T-helper 2 cell treated with Interferon-gamma antibody and Interleukin-4, amounts not matched to agents 100 ng/mL and 5 ng/mL, for 36 hours (primary cell): ENCODE measurements at places on chromosomes 2 and 18. TPM values are rescaled to one million over a fixed set of nuclear protein-coding genes. Genes with fewer than 3 reads are reported as not detected.

The FEZ2 gene
- 17.2 and 18.6 TPM in 2 replicates for total RNA-seq

The RAD51AP2 gene
- not detected in 2 replicates for total RNA-seq

The MAP3K19 gene
- not detected in 2 replicates for total RNA-seq

The TUBA4B gene
- total RNA-seq: not detected in 2 replicates

The TBR1 gene
- total RNA-seq: 0.05 TPM in 2 replicates

The FOXD4L1 gene
- total RNA-seq: 0.34 and 0.50 TPM in 2 replicates

The SP140L gene
- 120 and 122 TPM in 2 replicates for total RNA-seq

The MFSD2B gene
- total RNA-seq: 0.09 TPM in 1 of 2 replicates, not detected in the other

The XIRP2 gene
- not detected in 2 replicates for total RNA-seq

The CENPA gene
- 37.9 and 38.5 TPM in 2 replicates for total RNA-seq

The HOXD12 gene
- total RNA-seq: not detected in 2 replicates

The C2orf78 gene
- total RNA-seq: not detected in 2 replicates

The SCN1A gene
- not detected in 2 replicates for total RNA-seq

The C2orf66 gene
- total RNA-seq: 0.20 and 0.41 TPM in 2 replicates

The CNTNAP5 gene
- not detected in 2 replicates for total RNA-seq

The CRYGC gene
- total RNA-seq: not detected in 2 replicates

The FIGLA gene
- not detected in 2 replicates for total RNA-seq

The KCNG3 gene
- total RNA-seq: 0.05 TPM in 1 of 2 replicates, not detected in the other

The MGAT4A gene
- 69.5 and 73.7 TPM in 2 replicates for total RNA-seq

The NCKAP5 gene
- total RNA-seq: not detected in 2 replicates

The POTEI gene
- total RNA-seq: not detected in 2 replicates

The SP9 gene
- total RNA-seq: not detected in 2 replicates

The DAPL1 gene
- total RNA-seq: not detected in 2 replicates

The COA5 gene
- 18.5 and 18.8 TPM in 2 replicates for total RNA-seq

The CHRND gene
- total RNA-seq: not detected in 2 replicates

The PIEZO2 gene
- total RNA-seq: not detected in 2 replicates

The MERTK gene
- total RNA-seq: 0.09 and 0.27 TPM in 2 replicates

The SCYGR6 gene
- not detected in 2 replicates for total RNA-seq

The TRIM43 gene
- total RNA-seq: 0.59 and 0.73 TPM in 2 replicates

The NEU4 gene
- total RNA-seq: 0.27 and 0.64 TPM in 2 replicates

The MAP2 gene
- 0.05 TPM in 1 of 2 replicates, not detected in the other for total RNA-seq

The CHST9 gene
- not detected in 2 replicates for total RNA-seq

The BOLL gene
- total RNA-seq: not detected in 2 replicates

The ALPG gene
- total RNA-seq: not detected in 2 replicates

The NAT8 gene
- total RNA-seq: not detected in 2 replicates

The REG1A gene
- not detected in 2 replicates for total RNA-seq

The ANKRD39 gene
- 36.4 and 38.0 TPM in 2 replicates for total RNA-seq

The ERFE gene
- total RNA-seq: 0.09 and 0.11 TPM in 2 replicates

The PKDCC gene
- 0.16 TPM in 1 of 2 replicates, not detected in the other for total RNA-seq

The ABCB6 gene
- total RNA-seq: 13.8 and 14.0 TPM in 2 replicates

The ANKRD30B gene
- not detected in 2 replicates for total RNA-seq

The C2orf81 gene
- 1.0 and 1.5 TPM in 2 replicates for total RNA-seq
